ENCODE measurements at places on chromosomes 16 and 17.

DNA sequence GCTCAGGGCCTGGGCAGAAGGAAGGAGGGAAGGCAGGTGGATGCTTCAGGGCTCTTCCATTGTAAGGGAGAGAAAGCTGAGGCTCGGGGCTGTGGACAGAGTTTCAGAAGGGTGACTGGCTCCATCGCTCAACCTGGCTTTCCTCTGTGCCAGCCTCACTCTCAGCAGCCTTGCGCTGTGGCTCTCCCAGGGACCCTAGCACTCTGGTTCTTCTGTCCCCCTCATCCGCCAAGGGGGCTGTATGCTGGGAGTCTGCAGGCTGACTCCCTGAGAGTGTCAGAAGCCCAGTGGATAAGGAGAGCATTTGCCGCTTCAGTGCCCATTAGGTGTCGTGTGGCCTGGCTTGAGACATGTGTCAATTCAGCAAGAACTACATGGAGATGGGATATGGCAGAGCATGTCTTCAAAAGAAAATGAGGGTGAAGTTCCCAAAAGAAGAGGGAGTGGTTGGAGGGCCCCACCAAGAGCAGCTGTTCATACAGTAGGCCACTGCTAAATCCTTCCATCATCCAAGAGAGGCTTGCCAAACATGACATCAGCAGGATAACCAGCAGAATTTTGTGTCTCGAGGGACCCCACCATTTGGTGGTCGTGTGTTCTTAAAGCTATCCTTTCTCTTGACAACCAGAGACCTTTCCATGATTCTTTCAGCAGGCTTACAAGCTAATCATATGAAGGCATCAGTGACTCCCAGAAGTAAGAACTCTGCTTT, 148.2 kb downstream of the IRX5 start:
- ATAC-seq, result no peak

- ATAC-seq, result peak; percentile 53
These were observed 402.7 kb upstream of the TNRC6C start for GRCh38 chr17:77555741-77556291.

- no peak for ATAC-seq
These were observed 37.2 kb downstream of the CDK5R1 start for GRCh38 chr17:32523827-32524552.

DNA sequence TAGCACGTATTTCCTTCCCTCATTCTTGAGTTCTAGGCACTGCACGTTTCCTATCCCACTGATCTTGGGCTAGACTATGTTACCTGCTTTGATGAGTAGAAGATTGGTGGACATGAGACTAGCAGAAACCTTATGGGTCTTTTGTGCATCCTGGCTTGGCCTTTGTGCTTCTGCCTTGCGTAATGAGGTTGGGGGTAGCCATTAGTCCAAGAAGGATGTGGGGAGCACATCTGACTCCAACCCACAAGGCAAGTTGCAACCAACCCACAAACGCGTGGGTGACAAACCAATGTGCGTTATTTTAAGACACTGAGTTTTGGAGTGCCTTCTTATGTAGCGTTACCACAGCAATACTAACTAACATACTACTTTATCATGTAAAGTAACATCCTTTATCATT, 180.4 kb upstream of the IRX5 start:
- ATAC-seq, result no peak

DNA sequence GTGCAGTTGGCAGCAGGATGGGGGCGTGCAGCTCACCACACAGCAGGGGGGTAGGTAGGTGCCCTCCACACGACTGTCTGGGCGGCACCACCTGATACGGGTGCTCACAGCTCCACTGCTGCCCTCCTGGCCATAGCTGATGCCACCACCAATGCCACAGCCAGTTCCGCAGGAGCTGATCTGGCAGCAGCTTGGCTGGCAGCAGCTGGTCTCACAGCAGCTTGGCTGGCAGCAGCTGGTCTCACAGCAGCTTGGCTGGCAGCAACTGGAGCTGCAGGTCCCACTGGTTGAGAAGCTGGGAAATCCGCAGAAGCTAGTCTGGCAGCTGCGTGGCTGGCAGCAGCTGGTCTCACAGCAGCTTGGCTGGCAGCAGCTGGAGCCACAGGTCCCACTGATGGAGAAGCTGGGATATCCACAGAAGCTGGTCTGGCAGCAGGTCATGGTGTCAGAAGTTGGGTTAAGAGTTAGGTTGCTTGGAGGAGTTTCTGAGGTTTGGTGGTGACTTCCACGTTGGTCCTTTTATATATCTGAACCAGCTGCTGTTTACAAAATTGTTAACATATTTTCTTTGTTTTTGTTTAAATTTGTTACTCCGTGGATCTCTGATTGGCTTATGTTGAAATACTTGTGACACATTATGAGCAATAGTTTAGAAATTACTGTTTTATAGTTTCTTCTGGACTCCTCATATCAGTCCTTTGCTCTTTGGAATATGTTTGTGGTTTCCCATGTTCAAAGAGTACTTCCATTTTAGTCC, at the start of gene KRTAP1-5:
Gene KRTAP1-5 (minus strand): TSS at position 494 of the 757 bp plus-strand sequence. CDS start 53 bp downstream, at position 441.
- ATAC-seq, result no peak

DNA sequence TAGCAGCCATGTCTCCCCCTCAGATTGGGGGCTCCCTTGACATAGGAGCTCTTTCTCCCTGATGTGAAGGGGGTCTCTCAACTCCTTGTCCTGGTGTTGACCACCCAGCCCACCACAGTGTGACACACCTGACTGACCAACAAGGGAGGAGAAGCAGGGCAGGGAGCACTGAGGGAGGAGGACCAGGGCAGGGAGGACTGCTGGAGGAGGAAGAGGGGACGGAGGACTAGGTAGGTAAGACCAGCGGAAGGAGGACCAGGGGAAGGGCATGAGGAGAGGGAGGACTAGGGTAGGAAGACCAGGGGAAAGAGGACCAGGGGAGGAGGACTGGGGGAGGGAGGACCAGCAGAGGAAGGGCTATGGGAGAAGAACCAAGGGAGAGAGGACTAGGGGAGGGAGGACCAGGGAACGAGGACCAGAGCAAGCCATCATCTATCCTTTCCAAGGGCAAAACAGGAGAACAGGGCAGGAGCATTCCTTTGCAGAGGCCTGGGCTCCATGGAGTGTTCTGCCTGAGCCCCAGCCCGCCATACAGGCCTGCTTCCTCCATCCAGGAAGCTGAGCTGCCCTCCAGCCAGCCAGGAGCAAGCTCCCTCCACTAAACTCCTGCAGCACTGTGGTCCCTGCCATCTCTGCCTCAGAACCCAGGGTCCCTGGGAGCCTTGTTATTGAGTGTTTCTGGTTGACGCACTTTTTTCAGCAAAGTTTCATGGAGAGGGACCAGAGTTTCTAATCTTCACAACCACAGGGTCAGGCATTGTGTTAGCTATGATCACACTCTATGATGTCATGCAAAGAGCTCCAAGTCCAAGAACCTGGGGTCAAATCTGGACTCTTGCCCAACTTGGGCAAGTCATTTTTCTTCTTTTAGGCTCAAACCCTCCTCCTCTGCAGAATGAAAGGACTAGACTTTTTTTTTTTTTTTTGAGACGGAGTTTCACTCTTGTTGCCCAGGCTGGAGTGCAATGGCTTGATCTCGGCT, 15.4 kb upstream of the KRT17 start:
- ATAC-seq, result no peak

DNA sequence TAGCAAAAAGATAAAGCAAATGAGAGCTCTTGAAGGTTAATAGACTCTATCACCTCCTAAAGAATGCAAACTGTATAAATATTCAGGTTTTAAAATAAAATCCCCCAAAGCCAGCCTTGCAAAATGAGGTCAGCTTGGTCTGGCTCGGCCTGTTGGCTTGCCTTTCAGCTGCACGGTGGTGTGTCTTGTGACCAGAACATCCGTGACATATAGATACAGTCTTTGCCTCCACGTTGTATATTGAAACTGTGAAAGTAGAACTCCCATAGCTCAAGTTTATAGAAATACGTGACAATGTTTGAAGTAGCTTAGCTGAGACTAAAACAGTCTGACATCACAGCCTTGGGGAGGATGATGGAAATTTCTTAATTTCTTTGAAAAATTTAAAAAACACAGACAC, 236.6 kb upstream of the MYOCD start:
- ATAC-seq, result no peak

GRCh38 chr17:62852195-62852594, 44.1 kb upstream of the MARCHF10 start:
- ATAC-seq, result no peak

DNA sequence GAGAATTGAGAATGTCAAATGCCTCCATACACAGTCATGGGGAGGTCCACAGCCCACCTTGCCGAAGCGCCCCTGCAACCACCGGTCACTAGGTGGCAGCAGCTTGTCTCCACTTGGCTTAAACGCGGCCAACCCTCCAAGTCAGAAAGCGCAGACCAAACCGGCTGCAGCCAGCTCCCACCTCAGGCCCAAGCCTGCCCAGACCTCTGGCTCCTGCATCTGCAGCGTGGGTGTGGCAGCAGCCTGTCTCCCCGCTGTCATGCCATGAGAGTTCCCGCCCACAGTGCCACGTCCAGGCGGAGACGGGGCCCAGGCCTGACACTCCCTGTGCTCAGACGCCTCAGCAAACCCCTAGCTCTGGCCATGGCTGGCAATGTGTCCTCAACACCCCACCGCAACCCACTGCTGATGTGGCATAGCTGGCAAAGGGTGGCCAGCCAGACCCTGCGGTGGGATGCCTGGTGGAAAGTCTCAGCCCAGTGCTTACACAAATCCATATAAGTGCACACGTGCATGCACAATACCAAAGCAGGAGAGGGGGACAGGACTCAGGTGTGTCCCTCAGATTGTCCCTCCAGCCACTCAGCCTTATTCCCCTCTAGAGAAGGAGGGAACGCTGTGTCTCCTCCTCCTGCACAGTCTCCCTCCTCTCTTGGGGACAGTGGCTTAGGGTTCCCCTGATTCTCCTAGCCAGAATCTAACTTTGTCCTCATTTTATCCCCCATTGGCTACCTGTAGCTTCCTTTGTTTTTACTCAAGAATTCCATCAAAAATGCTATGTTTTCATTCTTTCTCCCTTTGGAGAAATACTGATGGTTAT, 10.9 kb downstream of the COPZ2 start:
- ATAC-seq, result peak; percentile 21

DNA sequence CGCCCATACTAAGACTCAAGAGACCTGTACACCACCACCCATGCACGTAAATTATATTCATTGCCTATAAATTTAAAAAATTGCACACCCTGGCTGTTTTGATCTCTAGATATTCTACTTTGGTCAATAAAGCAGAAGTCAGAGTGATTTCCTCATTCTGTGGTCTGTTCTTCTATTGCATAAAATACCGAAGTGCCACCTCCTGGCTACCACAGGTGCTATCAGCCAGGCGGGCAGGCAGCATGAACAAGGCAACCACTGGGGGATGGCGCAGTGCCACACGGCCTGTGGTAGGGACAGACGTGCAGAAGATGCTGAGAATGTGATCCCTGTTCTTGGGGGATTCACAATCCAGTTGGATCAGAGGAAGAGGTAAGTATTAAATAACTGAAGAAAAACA, 122.3 kb downstream of the CDK5R1 start:
- no peak for ATAC-seq

DNA sequence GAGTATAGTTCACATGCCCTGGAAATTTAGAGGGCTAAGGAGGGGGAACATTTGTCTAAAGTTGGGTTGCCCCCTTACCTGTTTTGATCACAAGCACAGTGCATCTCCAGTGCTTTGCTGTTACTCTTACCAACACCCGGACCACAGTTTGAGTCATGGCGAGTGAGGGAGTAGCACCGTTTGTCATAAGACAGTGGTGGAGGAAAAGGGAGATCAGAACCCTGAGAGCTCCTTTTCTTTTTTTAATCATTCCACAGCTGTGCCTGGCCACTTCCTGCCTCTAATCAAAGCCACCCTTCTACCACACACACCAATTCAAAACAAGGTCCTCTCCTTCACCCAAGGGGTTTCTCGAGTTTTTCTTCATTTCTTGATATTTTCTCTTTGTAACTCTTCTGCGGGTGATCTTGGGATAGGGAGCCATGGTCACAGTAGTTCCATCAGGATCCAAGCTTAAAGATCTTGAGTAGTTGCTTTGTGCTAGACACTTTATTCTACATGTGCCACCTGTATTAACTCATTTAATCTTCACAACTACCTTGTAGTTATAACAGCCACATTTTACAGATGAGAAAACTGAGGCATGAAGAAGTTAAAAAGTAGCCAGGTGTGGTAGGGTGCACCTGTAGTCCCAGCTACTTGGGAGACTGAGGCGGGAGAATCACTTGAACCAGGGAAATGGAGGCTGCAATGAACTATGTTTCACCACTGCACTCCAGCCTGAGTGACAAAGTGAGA, 5.0 kb upstream of the MYL4 start:
- no peak for ATAC-seq

DNA sequence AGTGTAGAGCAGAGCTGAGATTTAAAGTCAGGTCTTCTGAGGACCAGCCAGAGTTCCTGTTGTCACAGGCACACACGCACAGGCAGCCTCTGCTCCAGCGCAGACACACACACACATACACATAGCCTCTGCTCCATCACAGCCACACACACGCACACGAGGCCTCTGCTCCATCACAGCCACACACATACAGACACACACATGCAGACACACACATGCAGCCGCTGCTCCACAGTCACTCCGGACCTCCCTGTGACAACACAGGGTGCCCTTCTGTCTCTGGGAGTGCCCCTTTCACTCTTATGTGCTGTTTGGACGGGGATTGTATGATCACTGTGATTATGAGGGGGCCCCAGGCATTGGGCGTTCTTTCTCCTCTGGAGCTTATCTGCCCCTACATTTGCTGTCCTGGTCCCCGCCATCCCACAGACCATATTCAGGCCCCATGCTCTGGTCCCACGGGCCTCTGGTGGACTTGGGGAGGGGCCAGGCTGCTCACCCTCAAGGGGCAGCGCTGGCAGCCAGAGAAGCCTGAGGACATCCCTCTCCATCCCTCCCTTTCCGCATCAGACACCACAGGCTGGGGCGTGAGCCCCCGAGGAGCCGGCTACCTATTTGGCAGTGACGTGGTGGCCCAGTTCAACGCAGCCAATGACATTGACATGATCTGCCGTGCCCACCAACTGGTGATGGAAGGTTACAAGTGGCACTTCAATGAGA, 7.5 kb downstream of the TBX6 start:
- ATAC-seq, result no peak

GRCh38 chr16:1845985-1846384, 19.0 kb downstream of the FAHD1 start:
- no peak for ATAC-seq

GRCh38 chr17:45269912-45270311, 8.0 kb upstream of the SPATA32 start:
- no peak for ATAC-seq

GRCh38 chr17:34827008-34827407, 134.3 kb downstream of the CCT6B start:
- ATAC-seq, result no peak

DNA sequence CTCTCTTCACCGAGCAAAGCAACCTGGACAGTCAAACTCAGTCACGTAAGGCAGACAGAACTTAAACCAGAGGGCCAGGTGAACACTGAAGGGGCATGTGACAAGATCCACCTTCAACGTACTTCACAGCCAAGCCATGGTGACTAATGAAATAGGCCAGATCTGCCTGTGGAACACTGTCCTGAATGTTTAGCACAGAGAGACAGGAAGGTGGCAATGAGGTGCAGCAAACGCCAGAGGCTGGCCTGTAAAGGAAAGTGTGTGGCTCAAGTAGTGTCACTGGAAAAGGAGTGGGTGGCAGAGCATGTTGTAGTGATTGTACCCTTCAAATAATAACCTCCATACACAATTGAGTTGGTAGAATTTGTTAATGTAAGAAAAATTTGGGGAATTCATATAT, 38.1 kb downstream of the SLC6A4 start:
- no peak for ATAC-seq

Measured in gastroesophageal sphincter (tissue), 4 donors.